Activated CD8-positive, alpha-beta memory T cell treated with anti-CD3 and anti-CD28 coated beads, Interleukin-2, amount 50 U/mL, for 4 hours (primary cell): ENCODE measurements at places on chromosomes 2 and 18.

GRCh38 chr18:10495936-10496335 lies 29.9 kb upstream of the NAPG start:
- DNase-seq: no peak

GRCh38 chr2:238159071-238159539 lies 335 bp downstream of the ERFE start:
- DNase-seq: no peak

DNA sequence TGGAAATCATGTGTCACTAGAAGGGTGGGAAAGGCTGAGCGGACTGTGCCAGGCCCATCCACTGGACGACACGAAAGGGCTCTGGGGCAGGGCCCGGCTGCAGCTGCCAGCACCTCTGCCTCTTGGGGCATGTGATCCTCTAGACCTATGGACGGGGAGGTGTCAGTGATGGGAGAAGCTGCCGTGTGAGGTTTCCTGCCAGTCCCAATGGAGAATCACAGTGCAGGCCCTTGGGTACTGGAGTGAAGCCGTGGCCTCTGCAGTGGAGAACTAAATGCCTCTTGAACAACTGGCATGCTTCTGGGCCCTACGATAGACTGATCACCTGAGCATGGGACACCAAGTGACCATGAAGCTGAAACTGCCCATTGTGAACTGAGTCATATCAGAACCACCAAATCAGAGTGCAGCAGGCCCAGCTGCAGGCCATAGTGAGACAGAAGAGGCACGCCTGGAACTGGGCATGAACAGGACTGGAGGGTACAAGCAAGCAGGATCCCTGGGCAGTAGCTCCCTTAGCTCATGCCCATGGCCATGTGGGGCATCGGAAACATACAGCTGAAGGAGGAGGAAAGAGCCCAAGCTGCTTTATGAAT lies 18.8 kb upstream of the RHOB start:
- DNase-seq: no peak

GRCh38 chr2:99926986-99927385 lies 215.4 kb downstream of the AFF3 start:
- DNase-seq: no peak

- DNase-seq: no peak
Observed at GRCh38 chr18:55448420-55448819, 139.6 kb downstream of the TCF4 start.

DNA sequence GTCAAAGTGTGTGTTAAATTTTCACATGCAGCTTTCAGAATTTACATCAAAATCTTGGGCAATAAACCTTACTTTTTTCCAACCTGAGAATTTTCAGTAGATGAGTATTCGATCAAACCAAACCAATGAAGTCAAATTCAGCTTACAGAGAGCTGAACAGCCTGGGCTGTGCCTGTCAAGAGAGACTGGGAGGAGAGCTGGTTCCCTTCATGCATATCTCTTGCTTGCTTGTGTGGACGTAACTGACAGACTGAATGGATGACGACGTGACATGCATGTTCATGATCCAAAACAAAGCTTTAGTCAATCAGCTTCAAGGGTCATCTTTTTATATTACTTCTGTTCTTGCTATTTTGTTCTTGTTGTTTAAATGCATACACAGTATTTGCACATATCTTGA lies 145.2 kb downstream of the GALNT3 start:
- DNase-seq: no peak

DNA sequence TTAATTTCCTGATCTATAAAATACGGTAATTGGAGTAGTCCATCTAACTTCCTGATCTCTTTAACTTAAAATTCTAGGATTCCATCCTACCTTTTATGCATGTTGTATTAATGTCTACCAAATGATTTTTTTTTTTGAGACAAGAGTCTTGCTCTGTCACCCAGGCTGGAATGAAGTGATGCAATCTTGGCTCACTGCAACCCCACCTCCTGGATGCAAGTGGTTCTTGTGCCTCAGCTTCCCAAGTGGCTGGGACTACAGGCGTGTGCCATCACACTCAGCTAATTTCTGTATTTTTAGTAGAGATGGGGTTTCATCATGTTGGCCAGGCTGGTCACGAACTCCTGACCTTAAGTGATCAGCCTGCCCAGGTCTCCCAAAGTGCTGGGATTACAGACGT lies 47.8 kb downstream of the CFAP36 start:
- DNase-seq: no peak

DNA sequence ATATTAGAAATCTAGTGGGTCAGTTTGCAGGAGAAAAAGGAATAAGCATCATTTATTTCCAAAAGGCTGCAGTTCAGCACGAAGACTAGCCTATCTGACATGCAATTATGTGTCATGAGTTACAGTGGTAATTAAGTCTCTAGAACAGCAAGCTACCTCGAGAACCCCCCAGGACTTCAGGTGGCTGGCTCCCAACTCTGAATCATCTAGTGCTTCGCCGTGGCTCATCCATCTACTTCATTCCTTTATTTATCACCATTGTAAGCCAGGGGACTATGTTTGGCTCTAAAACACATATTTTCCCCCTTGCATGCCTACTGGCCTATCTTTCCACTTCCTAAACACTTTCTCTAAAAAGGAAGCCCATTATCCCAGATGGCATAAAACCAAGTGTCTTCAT lies 121.6 kb downstream of the TXNL1 start:
- no peak for DNase-seq
